Neural progenitor cell (in vitro differentiated cells): ENCODE measurements at places on chromosomes 11 and 22. TPM values are rescaled to one million over a fixed set of nuclear protein-coding genes. Genes with fewer than 3 reads are reported as not detected.

Gene POLD3
- 45.4 and 56.9 TPM in 2 replicates for total RNA-seq

Gene MMP27
- total RNA-seq, result not detected in 2 replicates

Gene MRGPRX4
- total RNA-seq, result not detected in 2 replicates

Gene SYT12
- 0.50 and 0.67 TPM in 2 replicates for total RNA-seq

Gene SLC5A1
- 0.06 TPM in 1 of 2 replicates, not detected in the other for total RNA-seq

DNA sequence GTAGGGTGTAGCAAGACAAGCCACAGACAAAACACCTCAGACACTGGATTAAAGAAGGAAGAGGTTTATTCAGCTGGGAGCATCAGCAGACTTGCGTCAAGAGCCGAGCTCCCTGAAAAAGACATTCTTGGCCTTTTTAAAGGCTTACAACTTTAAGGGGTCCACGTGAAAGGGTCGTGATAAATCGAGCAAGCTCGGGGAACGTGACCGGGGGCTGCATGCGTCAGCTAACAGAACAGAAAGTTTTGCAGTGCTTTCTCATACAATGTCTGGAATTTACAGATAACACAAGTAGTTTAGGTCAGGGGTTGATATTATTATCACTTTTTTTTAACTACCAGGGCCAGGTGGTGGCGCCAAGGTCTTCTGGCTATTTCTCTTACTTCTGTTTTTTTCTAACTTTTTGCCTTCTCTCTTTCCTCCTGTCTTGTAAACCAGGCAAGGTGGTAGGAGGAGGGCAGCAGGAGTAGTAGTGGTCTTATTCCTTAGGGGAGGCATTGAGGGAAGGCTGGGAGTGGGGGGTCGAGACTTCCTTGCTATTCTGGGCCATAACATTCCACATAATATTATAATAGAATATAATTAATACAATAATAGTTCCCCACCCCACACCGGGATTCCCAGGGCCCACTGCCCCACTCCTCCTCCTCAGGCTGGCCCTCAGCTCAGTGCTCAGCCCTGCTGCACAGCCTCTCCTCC is 587 bp upstream of the ALDH3B1 start:
- no peak for DNase-seq

GRCh38 chr11:132910011-132910760 is 622.1 kb downstream of the OPCML start:
- DNase-seq, result peak; percentile 43

DNA sequence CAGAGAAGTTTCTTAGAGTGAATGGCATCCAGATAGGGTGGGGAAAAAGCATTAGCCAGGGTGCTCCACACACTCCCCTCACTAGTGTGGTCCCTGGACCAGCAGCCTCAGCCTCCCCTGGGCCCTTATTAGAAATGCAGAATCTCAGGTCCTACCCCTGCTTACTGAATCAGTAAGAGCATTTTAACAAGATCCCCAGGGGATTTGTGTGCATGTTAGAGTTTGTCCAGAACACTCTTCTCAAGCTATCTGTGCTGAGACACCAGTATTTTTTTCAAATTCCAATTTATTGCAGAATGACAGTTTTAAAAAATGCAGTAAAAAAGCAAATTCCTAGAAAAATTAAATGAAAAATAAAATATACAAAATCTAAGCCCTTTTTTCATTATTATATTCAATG is 123.1 kb downstream of the MIAT start:
- no peak for DNase-seq

GRCh38 chr11:67045314-67045713 is 11.3 kb upstream of the RHOD start:
- no peak for DNase-seq

GRCh38 chr22:20646415-20646814 is 127.5 kb upstream of the SERPIND1 start:
- DNase-seq, result no peak

- DNase-seq, result no peak
These were observed 11.1 kb downstream of the PPP6R3 start for GRCh38 chr11:68471360-68472340.

DNA sequence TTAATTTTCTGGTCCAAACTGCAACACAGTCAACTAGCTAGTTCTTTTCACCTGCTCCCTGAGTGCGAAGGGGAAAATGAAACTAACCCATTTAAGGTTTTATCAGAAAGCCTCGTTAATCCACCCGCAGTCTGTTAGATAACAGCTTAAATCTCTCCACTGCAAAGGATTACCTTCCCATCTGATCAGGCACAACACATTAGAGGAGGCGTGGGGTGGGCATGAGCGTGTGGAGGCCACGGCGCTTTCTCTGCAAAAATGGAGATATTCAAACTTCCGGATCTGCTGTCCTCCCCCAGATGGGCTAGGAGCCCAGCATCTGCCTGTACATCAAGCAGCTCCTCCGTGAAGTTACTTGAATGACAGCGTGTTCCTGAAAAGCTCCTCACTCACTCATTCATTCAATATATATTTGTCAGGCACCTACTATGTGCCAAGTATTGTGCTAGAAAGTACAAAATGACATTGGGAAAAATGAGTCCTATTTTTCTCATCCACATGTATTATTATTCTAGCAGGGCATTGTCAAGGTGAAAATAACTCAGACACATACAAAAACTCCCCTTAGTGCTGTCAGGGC is 13.5 kb upstream of the ANKK1 start:
- no peak for DNase-seq

- no peak for DNase-seq
These were observed 4.9 kb upstream of the SOX6 start for GRCh38 chr11:16361108-16361865.

- peak; percentile 26 for DNase-seq
These were observed 538.8 kb upstream of the B3GAT1 start for GRCh38 chr11:134950692-134951304.

DNA sequence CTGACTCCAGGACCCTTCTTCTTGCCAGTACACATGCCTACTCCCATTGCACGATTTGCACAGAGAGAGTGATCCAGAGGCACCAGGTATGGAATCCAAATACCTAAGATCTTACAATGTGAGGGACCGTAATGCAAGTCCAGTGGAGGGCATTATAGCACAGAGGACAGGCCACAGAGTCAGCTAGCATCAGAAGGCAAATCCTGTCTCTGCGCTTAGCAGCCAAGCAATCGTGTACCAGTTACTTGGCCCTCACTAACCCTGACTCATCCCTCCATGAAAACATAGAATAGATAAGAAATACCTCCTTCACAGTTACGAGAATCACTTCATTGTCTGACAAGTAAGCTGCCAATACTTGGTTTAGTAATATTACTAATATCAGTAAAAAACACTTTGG is 69.7 kb upstream of the SLC6A5 start:
- DNase-seq, result no peak

DNA sequence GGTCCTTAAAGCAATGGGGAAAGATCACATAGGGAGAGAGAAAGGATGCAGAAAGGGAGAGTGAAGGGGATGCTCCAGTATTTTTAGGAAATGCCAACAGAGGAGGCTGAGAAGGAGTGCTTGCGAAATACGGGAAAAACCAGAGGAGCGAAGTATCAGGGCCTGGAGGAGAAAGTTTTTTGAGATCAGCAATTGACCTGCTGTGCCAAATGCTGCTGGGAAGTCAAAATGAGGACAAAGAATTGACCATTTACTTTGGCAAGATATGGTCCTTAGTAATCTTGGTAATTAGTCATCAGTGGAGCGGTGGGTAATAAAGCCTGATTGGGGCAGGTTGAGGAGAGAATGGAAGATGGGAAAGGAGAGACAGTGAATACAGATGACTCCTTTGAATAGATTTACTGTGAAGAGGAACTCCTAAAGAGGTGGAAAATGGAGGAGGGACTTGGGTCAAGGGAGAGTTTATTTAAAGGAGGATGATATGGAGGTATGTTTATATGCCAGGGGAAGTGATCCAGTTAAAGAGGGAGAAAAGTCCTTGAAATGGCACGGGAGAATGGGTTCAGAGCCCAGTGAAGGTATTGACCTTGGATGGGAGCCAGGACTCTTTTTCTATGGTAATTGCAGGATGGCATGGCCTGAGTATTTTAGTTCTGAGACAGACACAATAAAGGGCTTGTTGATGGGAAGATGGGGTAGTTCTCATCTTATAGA is 111.5 kb downstream of the PKNOX2 start:
- no peak for DNase-seq

DNA sequence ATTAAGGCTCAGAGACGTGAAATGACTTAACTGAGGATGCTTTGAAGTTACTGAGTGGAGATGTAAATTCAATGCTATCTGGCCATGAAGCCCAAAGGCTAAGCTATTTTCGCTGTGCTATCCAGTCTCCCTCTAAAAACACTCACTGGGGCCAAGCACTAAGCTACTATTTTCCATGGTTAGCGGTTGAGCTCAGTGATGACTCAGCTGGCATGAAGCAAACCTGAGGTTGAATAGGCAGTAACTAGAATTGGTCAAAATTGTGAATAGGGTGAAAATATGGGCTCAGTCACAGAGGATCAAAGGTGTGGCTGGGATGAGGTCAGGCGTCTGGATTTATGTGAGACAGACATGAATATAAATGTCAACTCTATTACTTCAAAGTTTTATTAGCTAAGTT is 564.2 kb upstream of the KIRREL3 start:
- DNase-seq, result no peak
